ENCODE measurements at places on chromosomes 4 and X. TPM values are rescaled to one million over a fixed set of nuclear protein-coding genes. Genes with fewer than 3 reads are reported as not detected.

MAGEA10 gene
- total RNA-seq: not detected

DNA sequence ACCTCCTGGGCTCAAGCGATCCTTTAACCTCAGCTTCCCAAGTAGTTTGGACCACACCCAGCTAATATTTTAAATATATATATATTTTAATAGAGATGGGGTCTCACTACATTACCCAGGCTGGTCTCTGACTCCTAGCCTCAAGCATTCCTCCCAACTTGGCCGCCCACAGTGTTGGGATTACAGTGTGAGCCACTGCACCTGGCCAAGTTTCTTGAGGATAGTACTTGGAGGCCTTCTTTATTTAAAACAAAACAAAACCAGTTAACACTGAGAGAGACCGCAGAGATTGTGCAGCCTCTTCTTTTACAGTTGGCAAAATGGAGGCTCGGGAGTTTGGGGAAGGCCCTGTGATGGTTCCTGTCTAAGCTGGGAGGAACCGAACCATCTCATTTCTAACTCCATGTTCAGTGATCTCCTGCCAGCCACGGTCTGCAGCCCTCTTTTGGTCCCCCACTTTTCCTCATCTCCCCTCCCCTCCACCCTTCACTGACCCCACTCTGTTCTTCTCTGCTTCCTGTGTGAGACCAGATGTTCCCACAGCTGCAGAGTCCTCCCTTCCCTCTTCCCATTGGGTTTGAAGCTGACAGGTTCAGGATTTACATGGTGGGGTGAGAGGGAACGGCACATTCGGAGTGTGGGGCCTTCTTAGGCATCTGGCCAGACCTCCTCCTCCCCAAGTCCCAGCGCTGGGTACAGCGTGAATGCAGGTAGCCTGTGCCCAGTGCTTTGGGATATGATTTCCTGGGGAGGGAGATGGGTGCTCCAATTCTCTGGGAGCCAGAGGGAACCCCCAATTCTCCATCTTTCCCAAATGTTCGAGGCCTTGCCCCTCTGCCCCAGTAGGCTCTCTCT, 1.4 kb upstream of the SORCS2 start:
- H3K36me3 ChIP-seq: peaks cover 2% of the 10 kb centered on the region
- H3K27ac ChIP-seq: no peak overlapping the region
- no peaks in the 10 kb centered on the region for H3K4me1 ChIP-seq
- DNase-seq: no peak

DNA sequence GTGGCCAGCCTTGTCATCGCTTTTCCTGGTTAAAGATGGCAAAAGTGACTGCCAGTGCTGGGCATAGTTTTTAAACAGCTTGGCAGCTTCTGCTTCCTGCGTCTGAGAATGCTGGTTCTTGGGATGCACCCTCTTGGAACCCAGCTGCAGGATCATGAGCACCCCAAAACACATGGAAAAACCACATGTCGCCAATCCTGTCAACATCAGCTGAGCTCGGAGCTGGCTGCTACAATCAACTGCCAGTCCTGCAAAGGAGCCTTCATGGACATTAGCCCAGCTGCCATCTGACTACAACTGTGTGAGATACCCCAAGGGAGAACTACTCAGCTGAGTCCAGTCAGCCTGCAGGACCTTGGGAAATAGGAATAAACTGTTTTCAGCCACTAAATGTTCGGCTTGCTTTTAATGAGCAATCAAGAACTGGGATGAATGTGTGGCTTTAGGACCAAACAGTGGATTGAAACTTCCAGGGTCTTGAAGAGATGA, 31.0 kb downstream of the OSTC start:
- H3K27ac ChIP-seq: no peak overlapping the region
- no peaks in the 10 kb centered on the region for H3K4me1 ChIP-seq
- no peak overlapping the region for H3K4me3 ChIP-seq
- no peaks in the 10 kb centered on the region for H3K36me3 ChIP-seq
- no peak for DNase-seq
- no peaks in the 10 kb centered on the region for H3K27me3 ChIP-seq

DNA sequence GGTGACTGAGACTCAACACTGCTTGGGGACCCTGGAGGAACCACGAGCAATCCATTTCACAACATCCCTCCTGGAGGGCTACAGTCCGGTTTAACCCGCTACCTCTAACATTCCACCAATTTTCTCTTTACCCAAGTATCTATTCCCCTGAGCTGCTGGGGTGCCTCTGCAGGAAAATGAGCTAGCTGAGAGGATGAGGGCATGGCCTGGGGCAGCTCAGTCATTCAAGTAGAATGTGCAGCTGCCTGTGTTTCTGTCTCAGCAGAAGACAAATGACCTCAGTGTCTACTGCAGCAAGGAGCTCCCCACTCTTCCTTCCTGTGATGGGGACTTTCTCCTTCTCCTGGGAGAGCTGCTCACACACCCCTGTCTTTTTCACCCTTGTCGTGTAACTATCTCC, 120.8 kb downstream of the ZNF518B start:
- H3K4me3 ChIP-seq: no peak overlapping the region
- H3K36me3 ChIP-seq: no peaks in the 10 kb centered on the region
- no peak overlapping the region for H3K27ac ChIP-seq
- DNase-seq: no peak
- H3K4me1 ChIP-seq: no peaks in the 10 kb centered on the region

DNA sequence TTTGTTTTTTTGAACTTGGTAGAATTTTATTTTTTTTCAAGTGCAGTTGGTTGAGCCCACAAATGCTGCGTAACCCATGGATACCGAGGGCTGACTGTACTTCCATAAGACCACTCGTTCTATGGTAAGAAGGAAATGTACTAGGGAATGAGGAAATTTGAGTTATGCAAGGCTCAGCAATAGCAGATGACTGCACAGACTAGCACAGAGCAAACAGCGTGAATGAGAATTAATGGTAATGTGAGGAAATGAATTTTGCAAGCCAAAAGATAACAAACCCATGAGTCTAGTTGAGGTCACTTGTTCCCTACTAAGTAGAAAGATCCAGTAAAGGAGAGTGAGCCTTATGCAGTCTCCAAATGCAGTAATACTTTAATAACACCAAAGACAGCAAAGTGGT, 17.4 kb downstream of the GSPT2 start:
- H3K27ac ChIP-seq: no peak overlapping the region
- H3K27me3 ChIP-seq: peaks cover 2% of the 10 kb centered on the region
- no peaks in the 10 kb centered on the region for H3K4me1 ChIP-seq
- H3K4me3 ChIP-seq: no peak overlapping the region

GRCh38 chr4:82382751-82383150, 9.0 kb upstream of the HNRNPD start:
- H3K36me3 ChIP-seq: peaks cover 4% of the 10 kb centered on the region
- H3K27ac ChIP-seq: no peak overlapping the region
- peaks cover 9% of the 10 kb centered on the region for H3K4me1 ChIP-seq
- DNase-seq: no peak
- peak overlapping the region; percentile 29 for H3K4me3 ChIP-seq

- H3K36me3 ChIP-seq: no peaks in the 10 kb centered on the region
- no peak overlapping the region for H3K4me3 ChIP-seq
- no peak overlapping the region for H3K27ac ChIP-seq
- H3K4me1 ChIP-seq: peaks cover 2% of the 10 kb centered on the region
- peaks cover 8% of the 10 kb centered on the region for H3K27me3 ChIP-seq
- DNase-seq: no peak
Observed at GRCh38 chr4:617644-618641, 7.4 kb upstream of the PDE6B start.

- H3K36me3 ChIP-seq: peaks cover 2% of the 10 kb centered on the region
- peaks cover 34% of the 10 kb centered on the region for H3K4me1 ChIP-seq
- DNase-seq: peak; percentile 26
- H3K4me3 ChIP-seq: peak overlapping the region; percentile 95
- peak overlapping the region; percentile 58 for H3K27ac ChIP-seq
Observed at GRCh38 chr4:48780865-48781214, 761 bp upstream of the FRYL start.

GRCh38 chrX:21645431-21645830, 12.7 kb downstream of the KLHL34 start:
- H3K27ac ChIP-seq: no peak overlapping the region
- DNase-seq: no peak
- H3K36me3 ChIP-seq: peaks cover 7% of the 10 kb centered on the region

GRCh38 chr4:70399319-70399718, 1.6 kb downstream of the OPRPN start:
- no peak for DNase-seq
- H3K27ac ChIP-seq: no peak overlapping the region
- H3K4me3 ChIP-seq: no peak overlapping the region
- H3K4me1 ChIP-seq: no peaks in the 10 kb centered on the region

GRCh38 chrX:153766098-153766817, 2.2 kb downstream of the PLXNB3 start:
- no peaks in the 10 kb centered on the region for H3K36me3 ChIP-seq
- H3K27ac ChIP-seq: no peak overlapping the region
- no peak overlapping the region for H3K4me3 ChIP-seq
- DNase-seq: no peak
- H3K4me1 ChIP-seq: peaks cover 8% of the 10 kb centered on the region

SYAP1 gene
- 16.4 TPM for total RNA-seq

P2RY4 gene
- 0.75 TPM for total RNA-seq

- peaks cover 69% of the 10 kb centered on the region for H3K4me1 ChIP-seq
- peak overlapping the region; percentile 93 for H3K4me3 ChIP-seq
- no peaks in the 10 kb centered on the region for H3K27me3 ChIP-seq
Observed at GRCh38 chr4:10117359-10118047, 904 bp upstream of the WDR1 start.

CLCN4 gene
- total RNA-seq: 0.69 TPM

DNA sequence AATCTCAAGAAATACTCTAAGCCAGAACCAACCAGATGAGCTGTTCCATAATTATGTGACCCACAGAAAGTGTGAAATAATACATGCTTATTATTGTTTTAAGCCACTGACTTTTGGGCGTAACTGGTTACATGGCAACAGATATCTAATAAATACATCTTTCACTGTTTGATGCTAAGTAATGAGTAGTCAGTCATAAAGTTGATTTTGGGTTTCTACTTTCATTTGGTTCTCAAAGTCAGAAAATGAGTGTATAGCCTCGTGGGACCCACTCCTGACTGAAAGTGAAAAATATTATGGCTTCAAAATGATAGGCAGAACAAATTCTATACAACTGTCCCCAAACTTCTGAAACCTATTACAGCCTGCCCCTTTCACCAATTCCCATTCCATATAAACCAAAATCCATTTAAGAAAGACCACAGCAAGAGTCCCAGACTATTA, 88.0 kb upstream of the CBR4 start:
- peaks cover 3% of the 10 kb centered on the region for H3K27me3 ChIP-seq
- no peak overlapping the region for H3K4me3 ChIP-seq
- DNase-seq: no peak
- no peaks in the 10 kb centered on the region for H3K4me1 ChIP-seq
- H3K36me3 ChIP-seq: no peaks in the 10 kb centered on the region
- H3K27ac ChIP-seq: no peak overlapping the region

DNA sequence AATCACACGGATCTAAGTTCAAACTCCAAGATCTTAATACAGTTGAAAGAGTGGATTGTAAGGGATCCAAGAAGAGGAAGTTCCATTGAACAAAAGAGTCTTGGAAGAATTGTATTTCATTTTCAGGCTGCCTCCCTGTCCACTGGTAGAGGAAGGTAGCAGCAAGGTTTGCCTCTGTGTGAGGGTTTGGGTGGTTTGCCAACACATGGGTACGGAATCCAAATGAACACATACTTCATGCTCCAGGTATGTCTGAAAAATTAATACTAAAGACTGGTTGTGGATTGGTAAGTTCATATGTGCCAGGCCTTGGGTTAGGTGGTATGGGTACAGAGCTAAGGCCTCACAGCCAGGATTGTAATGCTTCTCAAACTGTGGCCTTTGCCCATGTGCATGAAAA, 523.6 kb upstream of the BOD1L1 start:
- H3K27ac ChIP-seq: no peak overlapping the region
- DNase-seq: no peak
- H3K4me3 ChIP-seq: no peak overlapping the region
- no peaks in the 10 kb centered on the region for H3K4me1 ChIP-seq
- no peaks in the 10 kb centered on the region for H3K27me3 ChIP-seq

KIT gene
- total RNA-seq: 0.08 TPM

TCEAL7 gene
- total RNA-seq: not detected

- H3K4me3 ChIP-seq: no peak overlapping the region
- H3K36me3 ChIP-seq: no peaks in the 10 kb centered on the region
- no peak overlapping the region for H3K27ac ChIP-seq
- H3K4me1 ChIP-seq: peaks cover 5% of the 10 kb centered on the region
- no peak for DNase-seq
- no peaks in the 10 kb centered on the region for H3K27me3 ChIP-seq
Observed at GRCh38 chrX:32448320-32448719, 763.0 kb downstream of the DMD start.

GRCh38 chrX:99933865-99934264, 476.2 kb downstream of the PCDH19 start:
- H3K4me1 ChIP-seq: no peaks in the 10 kb centered on the region
- no peaks in the 10 kb centered on the region for H3K36me3 ChIP-seq
- H3K27ac ChIP-seq: no peak overlapping the region

DNA sequence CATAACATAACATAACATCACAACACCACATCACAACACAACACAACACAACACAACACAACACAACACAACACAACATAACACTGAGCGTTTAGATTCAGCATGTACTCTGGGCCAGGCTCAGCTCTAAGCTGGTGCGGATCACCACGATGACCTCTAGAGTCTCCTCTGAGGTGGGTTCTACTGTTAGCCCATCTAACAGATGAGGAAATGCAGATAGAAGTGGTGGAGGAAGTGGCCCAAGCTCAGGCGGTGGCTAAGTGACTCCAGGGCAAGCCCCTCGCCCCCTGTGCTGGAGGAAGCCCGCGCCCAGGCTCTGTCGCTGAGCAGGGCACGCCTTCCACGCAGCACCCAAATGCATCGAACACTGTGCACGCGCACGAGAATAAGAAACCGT, 45.3 kb upstream of the CDKN2AIP start:
- H3K4me3 ChIP-seq: peak overlapping the region; percentile 78
- DNase-seq: no peak
- no peaks in the 10 kb centered on the region for H3K36me3 ChIP-seq
- H3K27ac ChIP-seq: peak overlapping the region; percentile 0
- no peaks in the 10 kb centered on the region for H3K27me3 ChIP-seq

GRCh38 chrX:79601341-79602131, 234.4 kb upstream of the ITM2A start:
- no peak overlapping the region for H3K4me3 ChIP-seq
- DNase-seq: no peak
- H3K27me3 ChIP-seq: peaks cover 5% of the 10 kb centered on the region
- no peaks in the 10 kb centered on the region for H3K36me3 ChIP-seq

MAGEA1 gene
- total RNA-seq: not detected

TMEM131L gene
- total RNA-seq: 72.2 TPM

ENPEP gene
- total RNA-seq: not detected

DNA sequence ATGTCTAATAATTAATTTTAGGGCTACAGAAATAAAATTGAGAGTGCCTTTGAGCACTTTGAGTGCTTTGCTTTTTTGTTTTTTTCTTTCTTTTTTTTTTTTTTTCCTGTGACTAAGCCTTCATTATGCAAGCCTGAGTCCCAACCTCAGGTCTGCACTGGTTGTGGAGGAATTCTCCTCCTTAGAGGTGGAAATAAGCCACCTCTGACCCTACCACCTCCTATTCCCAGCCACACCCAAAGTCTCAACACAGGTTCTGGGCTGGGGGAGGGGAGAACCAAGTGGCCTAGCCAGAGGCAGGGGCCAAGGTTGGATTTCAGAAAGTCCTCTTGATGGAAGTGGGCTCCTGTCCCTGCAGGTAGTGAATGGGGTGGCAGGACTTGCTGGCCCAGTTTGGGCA, 180.2 kb downstream of the ARAP2 start:
- no peaks in the 10 kb centered on the region for H3K4me1 ChIP-seq
- DNase-seq: no peak
- no peak overlapping the region for H3K27ac ChIP-seq
- H3K36me3 ChIP-seq: peaks cover 24% of the 10 kb centered on the region

- H3K4me1 ChIP-seq: no peaks in the 10 kb centered on the region
- no peak overlapping the region for H3K27ac ChIP-seq
- no peaks in the 10 kb centered on the region for H3K36me3 ChIP-seq
- DNase-seq: no peak
- H3K27me3 ChIP-seq: no peaks in the 10 kb centered on the region
Observed at GRCh38 chrX:96181605-96182004, 503.0 kb upstream of the DIAPH2 start.

All from naive thymus-derived CD8-positive, alpha-beta T cell (primary cell).